ENCODE measurements at places on chromosomes 4 and X.

DNA sequence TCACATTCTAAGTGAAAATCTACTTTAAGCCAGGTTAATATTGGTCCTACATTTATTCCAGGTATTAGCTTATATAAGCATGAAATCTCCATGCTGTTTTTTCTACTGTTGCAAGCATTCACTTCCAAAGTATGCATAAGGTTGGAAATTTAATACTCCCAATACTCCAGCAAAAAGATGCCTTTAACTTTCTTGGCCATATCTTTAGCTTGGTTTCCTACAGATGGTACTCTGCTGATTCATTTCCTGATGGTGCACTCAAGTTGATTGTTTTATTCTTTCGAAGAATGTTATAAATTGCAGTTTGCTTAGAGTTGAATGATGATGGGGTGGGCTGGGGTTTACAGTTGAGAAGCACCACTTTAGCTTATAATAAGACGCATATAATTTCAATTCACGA, 330.2 kb downstream of the PTTG2 start:
- DNase-seq, result no peak

GRCh38 chr4:93776386-93777080, 52.0 kb upstream of the ATOH1 start:
- DNase-seq, result no peak

- no peak for DNase-seq
Observed at GRCh38 chr4:6710282-6710681, 617 bp upstream of the MRFAP1L1 start.

GRCh38 chr4:10333942-10334341, 123.3 kb downstream of the ZNF518B start:
- no peak for DNase-seq

GRCh38 chr4:7515390-7515902, 80.7 kb upstream of the PSAPL1 start:
- no peak for DNase-seq

DNA sequence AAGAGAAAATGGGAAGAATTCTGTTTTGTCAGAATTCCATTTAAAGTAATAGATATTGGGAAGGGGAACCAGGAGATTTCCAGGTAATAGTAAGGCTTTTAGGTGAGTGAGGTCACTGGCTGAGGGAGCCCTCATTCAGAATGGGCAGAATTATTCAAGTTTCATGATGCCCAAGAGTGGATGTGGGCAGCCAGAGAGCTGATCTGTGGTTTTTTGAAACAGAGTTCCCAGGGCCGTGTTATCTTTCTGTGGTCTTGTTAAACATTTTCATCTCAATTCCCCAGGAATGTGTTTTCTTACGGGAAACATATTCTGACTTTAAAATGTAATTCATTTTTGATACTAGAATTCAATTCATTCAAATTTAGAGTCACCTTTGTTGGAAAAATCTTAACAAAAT, 182.0 kb upstream of the AADAT start:
- no peak for DNase-seq

GRCh38 chrX:27380163-27380845, 82.8 kb downstream of the PPP4R3C start:
- DNase-seq, result no peak

DNA sequence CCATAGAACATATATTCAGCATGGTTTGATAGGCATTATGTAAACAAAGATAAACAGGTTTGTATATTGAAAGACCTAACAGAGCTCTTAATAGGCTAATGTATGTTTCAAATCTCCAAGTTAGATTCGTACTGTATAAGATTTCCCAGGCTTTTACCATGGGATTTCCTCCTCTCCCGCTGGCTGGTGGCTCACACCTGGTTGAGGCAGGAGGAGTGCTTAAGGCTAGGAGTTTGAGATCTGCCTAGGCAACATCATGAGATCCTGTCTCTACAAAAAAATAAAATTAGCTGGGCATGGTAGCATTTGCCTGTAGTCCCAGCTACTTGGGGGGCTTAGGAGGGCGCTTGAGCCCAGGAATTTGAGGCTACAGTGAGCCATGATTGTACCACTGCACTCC, 5.4 kb downstream of the CPE start:
- DNase-seq, result no peak

- DNase-seq, result no peak
Observed at GRCh38 chr4:150280081-150280895, 202.0 kb downstream of the DCLK2 start.

Data from activated CD8-positive, alpha-beta memory T cell treated with anti-CD3 and anti-CD28 coated beads, Interleukin-2, amount 50 U/mL, for 48 hours (primary cell).